ENCODE measurements at places on chromosomes 7 and 10.

- no peak for DNase-seq
Measured at GRCh38 chr10:110387983-110388686, 83.4 kb upstream of the SMNDC1 start.

DNA sequence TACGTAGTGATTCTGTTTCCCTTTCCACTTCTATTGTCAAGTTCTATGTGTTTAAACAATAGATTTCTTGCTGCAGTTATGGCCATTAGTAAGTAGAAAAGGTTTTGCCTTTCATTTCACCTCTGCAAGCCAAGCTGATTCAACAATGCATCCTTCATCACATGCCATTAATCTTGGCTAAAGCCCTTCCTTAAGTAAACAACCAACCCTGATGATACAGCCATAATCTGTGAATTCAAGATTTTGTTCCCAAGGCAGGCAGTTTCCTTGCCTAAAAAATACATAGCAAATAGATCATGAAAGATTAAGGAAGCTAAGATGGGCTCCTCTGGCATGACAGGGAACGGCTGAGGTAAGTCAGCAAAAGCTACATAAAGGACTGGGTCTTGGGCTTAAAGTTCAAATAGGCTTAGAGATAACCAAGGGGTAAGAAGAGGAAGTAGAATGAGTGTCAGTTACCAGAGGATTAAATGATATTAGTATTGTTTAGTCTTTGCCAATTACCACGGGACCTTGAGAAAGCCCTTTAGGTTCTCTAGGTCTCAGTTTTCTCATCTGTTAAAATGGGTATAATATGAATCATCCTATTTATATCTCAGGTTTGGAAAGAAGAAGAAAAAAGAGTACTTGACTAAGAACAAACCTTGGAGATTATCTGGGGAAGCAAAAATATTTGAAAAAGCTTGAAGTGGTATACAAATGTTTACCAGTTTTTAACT is 35.9 kb upstream of the ANK3 start:
- no peak for DNase-seq

- DNase-seq = no peak
Measured at GRCh38 chr7:106569500-106569929, 91.4 kb downstream of the CCDC71L start.

DNA sequence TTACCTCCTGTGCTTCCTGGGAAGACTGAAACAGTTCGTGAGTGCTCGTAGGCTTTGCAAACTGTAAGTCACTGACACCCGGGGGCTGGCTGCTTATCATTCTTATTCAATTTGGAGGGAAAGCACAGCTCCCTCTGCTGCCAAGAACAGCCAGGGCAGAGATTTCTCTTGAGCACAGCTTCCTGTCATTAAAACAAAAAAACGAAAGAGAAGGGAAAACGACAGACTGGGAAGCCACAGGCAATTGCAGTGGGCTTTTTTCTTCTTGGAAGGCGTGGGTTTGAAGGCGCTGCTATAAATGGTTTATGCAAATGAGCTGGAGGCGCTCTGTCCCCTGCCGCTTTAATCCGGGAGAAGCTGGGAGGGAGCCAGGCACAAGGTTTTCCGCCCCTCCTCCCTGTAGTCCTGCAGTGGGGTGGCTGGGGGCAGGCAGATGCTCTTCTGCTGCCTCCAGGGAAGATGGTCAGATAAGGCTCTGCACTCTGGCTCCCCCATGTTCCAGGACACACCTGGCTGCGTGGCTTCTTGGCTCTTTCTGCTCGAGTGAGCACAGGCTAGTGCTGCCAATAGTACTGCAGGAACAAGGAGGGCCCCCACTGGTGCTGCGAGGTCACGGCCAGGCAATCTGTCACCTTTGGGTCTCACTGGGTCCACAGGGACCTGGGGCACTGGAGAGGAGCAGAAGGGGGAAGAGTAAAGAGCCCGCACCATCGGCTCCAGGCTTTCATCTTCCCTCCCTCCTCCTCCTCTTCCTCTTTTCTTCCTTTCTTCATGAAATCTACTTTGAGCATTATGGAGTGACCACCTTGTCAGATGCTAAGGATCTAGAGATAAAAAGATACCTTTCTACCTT is 49.5 kb downstream of the NEURL1 start:
- DNase-seq = no peak

DNA sequence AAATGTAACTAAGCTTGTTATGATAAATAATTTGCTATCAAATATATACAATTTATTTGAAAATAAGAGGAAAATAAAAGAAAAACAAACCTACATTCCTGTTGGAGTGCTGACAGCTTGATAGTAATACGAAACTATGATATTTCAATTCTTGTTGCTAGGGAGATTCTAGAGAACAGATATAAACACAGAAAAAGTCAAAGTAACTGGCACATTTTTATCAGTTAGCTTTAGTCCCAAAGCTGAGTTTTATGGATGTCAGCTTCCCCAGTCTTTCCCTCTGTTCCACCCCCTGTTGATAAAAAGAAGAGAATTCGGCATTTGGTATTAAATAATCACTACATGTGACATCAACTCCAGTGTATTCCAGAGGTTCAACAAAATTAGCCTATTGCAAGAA is 1134.0 kb downstream of the XPNPEP1 start:
- no peak for DNase-seq

- DNase-seq = no peak
Measured at GRCh38 chr10:60367024-60367423, 22.7 kb downstream of the ANK3 start.

DNA sequence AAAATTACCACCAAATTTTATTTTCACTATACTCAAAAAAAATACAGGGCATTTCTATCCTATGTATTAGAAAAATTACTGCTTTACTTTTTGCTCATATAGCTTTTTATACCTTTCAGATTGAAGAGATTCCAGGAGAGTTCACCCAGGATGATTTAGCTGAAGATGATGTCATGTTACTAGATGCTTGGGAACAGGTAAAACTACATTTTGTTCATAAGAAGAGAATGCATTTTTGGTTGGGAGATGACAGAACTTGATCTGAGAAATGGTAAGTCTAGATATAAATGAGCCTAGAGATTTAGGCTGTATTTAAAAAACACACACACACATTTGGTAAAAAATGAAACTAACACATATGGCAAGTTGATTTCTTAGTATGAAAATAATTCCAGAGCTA is 38.1 kb upstream of the ARL4A start:
- DNase-seq = no peak

All from H1 (cell line).